Amygdala (tissue), 56 donors: ENCODE measurements at places on chromosomes 4 and X.
A peak's percentile ranks its signal among the peaks of the same experiment; 100 is the strongest.

DNA sequence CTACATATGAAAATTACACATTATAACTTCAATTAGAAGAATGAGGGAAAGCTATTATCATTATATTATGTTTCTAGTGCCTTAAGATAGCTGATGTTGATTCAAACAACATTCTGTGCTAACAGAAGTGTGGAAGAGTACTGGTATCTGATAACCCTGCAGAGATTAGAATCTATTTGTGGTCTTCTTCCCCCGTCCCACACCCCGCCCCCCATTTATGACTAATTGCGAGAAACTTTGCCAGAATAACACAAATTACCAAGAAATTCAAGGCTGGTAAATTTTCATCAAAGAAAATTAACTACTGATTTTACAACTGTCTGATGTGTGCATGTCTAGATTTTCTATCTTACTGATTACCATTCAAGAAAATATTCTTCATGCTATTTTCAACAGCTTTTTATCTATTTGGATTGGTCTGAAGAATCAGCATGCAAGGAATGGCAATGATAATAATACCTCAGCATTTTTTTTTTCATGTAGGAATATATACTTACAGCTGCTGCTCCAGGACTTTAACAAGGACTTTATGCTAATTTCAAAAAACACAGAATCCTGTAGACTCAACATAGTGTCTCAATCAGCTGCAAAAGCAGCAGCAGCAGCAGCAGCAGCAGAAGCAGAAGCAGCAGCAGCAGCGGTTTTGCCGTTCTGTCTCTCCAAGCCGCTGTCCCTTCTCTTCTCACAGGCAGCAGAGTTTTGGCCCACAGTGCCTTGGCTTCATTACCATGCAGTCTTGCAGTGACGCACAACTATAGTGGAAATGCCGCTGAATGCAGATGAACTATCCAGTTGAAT, 126.7 kb downstream of the FRYL start:
- DNase-seq: peak; percentile 50

DNA sequence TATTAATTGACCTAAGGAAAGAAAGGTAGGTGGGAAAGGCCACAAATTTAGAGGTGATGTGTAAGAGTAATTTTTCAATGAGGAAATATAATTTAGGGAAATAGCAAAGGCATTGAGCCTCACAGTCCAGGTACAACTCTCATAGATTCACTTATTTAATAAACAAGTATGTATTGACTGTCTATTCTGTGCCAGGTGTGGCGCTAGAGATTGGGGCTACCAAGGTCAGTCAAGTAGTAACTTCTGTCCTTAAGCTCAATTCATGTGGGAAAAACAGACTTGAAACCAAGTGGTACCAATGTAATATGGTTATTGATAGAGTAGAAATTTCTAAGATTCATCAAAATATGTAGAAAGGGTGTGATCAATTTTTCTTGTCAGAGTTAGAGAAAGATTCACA, 257.5 kb downstream of the C4orf33 start:
- no peak for DNase-seq

DNA sequence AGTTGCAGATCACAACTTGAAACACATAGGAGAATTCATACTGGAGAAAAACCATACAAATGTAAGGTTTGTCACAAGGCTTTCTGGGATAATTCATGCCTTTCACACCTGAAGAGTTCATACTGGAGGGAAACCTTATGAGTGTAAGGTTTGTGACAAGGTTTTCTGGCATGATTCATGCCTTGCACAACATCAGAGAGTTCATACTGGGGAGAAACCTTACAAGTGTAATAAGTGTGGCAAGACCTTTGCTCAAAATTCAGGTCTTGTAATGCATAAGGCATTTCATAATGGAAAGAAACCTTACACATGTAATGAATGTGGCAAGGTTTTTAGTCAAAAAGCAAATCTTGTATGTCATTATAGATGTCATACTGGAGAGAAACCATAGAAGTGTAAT, 58.8 kb upstream of the ENPEP start:
- DNase-seq: no peak

DNA sequence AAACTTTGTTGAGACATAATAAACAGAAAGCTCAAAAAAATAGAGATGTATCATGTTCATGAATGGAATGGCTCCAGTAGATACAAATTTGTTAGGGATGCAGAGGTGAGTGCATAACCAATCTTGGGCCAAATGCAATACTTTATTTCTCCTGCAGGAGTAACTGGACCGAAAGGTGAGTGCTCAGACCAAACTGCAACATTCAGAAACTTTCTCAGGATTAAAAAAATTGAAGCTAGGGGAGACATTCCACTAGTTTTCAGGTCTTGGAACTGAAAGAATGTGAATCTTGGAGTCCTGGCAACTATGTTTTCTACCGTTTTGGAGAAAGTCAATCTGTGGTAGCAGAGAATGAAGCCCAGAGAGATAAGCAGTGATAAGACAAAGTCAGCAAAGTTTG, 21.2 kb upstream of the LCORL start:
- no peak for DNase-seq

- DNase-seq: no peak
These were observed 343.1 kb upstream of the FAM241A start for GRCh38 chr4:111802191-111802590.

- no peak for DNase-seq
These were observed 51.9 kb upstream of the XIAP start for GRCh38 chrX:123807835-123808416.

DNA sequence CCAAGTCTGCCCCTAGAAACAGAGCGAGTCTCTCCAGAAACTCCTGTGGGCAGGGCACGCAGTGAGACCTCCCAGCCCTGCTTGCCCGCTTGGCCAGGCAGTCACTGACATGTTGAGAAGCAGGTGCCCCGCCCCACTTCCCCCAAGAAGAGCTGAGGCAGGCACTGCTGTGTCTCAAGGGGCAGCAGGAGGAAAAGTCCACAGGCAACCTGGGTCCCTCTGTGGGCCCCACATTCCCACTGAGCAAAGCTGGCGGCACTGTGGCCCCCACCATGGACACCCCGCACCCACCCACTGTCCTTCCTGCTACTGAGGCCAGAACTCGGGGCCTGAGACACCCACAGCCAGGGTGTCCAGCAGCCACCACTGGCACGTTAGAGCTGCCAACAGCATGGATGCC, 137.3 kb upstream of the NKX1-1 start:
- DNase-seq: no peak

DNA sequence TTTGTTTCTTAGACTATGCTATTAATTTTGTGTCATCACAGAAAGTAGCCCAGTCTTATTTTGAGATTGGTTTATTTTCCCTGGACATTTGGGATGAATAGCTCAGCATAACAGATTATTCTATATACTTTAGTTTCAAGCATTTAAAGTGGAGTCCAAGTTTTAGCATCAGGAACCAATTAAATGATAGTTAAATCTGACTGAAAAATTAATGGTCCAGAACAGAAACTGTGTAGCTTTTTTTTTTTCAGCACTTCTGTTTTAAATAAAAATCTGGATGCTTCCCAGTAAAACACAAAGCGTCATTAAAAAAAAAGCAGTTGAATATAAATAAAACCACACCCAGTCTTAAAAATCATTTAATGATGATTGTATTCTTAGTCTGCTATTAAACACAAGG, 59.4 kb upstream of the PITX2 start:
- no peak for DNase-seq

DNA sequence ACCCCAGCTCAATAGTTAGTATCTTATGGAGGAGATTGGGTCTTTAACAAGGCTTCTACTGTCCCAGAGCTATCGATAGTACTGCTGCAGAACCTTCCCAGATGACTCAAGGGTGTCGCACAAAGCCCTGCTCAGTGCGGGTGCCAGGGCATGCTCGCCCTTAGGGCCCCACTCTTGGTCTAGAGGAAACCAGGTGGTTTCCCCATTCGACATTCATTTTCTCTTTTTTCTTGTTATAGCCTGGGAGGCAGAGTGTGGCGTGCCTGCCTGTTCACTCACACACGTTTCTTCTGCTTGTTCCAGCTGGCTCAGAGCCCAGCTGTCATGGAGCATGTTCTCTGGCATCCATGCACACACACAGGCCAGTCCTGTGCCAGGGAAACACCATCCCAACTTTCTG, 144.5 kb downstream of the SMIM20 start:
- no peak for DNase-seq

DNA sequence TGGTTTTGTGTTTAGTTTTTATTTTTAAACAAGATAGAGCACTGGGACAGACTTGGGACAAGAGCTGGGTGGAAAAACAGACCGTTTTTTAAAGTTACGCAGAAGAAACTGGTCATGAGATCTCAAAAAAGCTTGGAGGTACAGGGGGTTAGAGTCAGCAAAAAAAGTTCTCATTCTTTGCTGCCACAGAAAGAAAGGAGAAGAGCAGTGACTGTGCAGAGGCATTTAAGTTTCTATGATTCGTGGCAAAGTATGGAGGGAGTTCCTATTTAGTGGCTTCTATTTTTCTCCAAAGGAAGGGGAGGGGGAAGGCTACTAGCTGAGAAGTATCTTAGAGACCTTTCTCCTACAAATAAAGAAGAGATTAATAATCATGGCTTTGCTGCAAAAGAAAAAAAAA, 68.3 kb downstream of the MANBA start:
- no peak for DNase-seq

GRCh38 chr4:2458546-2459491, 10.1 kb upstream of the RNF4 start:
- no peak for DNase-seq

DNA sequence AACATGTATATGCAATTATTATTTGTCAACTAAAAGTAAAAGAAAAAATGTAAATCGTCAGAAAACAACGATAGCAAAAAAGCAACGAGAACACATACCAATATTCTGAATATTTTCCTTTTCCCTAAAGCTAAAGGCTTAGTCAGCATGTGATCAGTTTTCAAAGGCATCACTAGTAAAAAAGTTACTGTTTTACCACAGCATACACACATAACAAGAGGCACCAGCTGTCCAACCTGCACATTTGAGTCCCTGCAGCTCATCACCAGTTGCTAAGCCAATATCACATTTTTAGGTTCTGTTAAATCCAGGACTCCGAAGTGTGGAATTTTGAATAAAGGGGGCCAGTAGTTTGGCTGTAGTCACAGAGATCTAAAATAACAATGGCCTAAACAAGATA, 203.8 kb downstream of the ADGRA3 start:
- DNase-seq: no peak
